NCI-H1417 treated with DMSO at 0.1 percent for 48 hours (cell line): ENCODE measurements at places on chromosomes 6 and 20.

DNA sequence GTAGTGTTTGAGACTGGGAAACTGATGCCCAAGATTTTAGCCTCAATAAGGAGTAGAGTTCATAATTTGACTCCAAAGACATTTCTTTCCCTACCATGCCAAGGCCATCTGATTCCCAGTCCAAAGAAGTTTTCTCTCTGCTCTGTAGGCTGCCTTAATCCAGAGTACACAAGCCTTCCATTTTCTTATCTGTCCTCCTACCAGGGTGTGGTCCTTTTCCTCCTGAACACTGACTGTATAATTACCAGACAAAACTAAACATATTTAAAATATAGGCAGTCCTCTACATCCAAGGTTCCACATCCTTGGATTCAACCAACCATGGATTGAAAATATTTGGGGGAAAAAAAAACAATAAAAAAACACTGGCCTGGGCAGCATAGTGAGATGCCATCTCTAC is 108.4 kb downstream of the SLC16A10 start:
- no peak for DNase-seq

GRCh38 chr6:17640477-17640917 is 40.4 kb downstream of the FAM8A1 start:
- no peak for DNase-seq

DNA sequence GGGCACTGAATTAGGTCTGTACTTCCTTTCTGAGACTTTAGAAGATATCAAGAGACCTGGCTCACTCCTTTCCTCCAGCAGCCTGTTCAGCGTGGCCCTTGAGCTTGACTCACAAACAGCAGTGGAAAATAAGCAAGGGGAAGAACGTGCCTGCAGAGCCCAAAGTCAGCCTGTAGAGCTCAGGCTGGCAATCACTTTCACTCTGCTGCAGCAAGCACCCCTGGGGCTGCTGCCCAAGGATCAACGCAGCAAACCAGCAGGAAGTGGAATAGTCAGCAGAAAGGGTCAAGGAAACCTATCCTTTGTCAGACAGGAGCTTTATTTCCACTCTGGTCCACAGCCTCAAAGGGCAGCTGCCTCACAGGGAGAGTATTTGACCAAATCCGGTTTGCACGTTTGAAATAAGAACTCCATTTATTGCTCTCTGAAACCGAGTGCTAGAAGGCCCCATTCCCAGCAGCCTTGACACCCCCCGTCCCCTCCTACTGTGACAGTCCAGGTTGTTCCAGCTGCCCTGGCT is 77.4 kb downstream of the PRDM1 start:
- no peak for DNase-seq

DNA sequence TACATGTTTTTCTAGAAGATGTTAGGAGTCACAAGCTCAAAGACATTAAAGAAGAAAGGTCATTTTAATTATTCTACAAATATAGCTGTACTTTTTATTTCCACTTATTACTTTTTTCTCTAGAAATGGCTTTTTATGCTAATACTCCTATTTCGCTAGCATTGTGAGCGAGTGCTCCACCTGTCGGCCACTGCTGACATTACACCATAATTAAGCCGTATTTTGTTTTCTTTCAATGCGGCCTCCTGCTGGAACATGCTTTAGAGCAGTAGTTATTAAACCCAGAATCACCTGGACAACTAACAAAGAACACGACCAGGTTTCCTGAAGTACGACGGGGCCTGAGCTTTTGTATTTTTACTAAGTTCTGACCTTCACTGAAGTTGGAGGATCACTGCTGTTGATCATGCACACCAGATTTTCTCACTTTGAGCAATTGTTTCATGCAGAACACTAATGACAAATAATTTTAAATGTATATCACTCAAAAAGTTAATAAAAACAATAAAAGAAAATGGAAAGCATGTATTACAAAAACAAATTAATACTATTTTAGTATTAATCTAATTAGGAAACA is 74.1 kb upstream of the PAK5 start:
- peak; percentile 28 for DNase-seq

GRCh38 chr20:63017076-63017825 is 10.5 kb upstream of the BHLHE23 start:
- no peak for DNase-seq

- no peak for DNase-seq
Measured at GRCh38 chr6:83867527-83868161, 8.2 kb downstream of the CYB5R4 start.

- no peak for DNase-seq
Measured at GRCh38 chr20:57076951-57077350, 189.5 kb downstream of the BMP7 start.

DNA sequence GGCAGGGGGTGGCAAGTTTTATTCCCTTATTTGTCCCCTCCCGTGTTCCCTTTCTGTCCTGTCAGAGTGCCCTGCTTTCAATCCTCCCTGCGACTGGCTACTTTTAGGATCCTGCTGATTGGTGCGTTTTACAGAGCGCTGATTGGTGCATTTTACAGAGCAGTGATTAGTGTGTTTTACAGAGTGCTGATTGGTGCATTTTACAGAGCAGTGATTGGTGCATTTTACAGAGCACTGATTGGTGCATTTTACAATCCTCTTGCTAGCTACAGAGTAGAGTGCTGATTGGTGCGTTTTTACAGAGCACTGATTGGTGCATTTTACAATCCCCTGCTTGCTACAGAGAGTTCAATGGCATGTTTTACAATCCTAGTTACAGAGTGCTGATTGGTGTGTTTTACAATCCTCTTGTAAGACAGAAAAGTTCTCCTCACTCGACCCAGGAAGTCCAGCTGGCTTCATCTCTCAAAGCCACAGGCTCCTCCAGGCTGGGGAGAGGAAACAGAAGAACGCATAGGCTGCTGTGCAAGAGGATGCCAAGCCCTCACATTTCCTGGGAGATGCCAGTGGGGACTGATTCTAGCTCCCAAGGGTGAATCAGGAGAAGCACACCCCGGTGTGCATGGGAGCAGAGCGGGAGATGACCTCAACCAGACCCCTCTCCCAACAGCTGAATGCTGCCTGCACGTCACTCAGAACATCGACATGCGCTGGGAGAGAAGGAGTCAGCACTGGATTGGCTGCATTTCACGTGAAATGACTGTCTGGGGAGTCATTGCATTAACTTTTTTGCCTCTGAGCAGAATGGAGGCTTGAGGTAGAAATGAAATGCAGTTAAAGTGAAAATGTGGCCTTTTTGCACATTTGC is 48.3 kb upstream of the SLC22A23 start:
- DNase-seq = no peak

GRCh38 chr6:148757944-148758480 is 11.2 kb downstream of the UST start:
- no peak for DNase-seq

GRCh38 chr6:340186-340955 is 48.1 kb downstream of the DUSP22 start:
- no peak for DNase-seq

GRCh38 chr6:74249658-74250057 is 553.7 kb downstream of the CD109 start:
- no peak for DNase-seq

- no peak for DNase-seq
Measured at GRCh38 chr6:44966449-44967092, 361.6 kb upstream of the RUNX2 start.

GRCh38 chr20:44642203-44643153 is 9.0 kb downstream of the ADA start:
- no peak for DNase-seq

DNA sequence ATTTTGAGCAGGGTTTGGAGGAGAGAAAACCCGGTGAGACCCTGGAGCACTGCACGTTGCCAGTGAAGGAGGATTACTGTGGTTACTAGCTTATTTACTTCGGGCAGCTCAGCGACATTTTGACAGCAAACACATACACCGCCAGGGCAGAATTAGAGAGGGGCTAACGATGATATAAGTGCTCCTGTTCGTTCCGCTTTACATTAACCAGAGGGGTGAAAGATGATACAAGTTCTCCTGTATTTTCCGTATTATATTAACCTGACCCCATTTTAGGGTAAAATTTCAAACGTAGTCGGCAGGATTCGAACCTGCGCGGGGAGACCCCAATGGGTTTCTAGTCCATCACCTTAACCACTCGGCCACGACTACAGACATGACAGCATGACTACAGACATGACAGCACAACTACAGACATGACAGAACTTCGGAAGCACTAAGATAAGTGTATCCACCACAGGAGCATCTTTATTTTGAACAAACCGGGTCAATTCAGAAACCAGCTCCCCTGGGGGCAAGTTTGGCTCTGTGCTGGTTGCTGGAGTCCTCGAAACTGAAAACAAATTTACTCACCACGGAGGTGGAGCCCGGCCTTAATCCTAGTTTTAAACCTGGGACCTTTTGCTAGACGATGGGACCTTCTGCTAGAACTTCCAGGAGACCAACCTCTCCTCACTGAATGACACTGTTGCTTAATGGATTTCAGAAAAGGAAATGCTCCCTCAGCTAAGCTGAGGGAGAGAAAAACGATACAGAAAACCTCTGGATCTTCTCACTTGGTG is 80.4 kb upstream of the ZNF184 start:
- DNase-seq = no peak

GRCh38 chr6:3867641-3868502 is 18.7 kb downstream of the FAM50B start:
- DNase-seq = no peak

DNA sequence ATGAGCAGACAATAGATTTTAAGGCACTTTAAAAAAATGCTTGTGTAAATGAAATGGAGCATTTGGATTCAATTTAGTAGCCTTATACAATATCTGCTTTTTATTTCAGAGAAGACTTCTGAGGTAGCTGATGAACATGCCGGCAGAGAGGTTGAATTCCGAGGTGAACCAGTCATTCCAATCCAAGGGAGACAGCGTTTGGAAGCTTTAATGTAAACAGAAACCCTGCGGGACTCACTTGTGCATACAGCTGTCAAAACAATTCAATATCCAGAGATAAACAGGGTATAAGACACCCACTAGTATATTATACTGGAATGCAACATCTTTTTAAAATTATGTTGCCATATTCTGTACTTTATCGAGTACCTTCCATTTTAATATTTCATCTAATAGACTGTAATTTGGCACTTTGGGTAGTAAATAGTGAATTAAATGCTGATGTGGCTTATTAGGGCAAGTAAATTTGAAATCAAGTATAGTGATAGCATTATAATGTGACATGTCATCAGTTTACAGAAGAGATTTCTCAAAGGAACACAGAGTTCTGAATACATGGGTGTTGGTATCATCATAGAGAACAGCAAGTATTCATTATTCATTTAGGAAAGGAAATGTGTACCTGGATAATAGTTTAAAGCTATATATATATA is 347.7 kb downstream of the PRKN start:
- DNase-seq = no peak

- DNase-seq = no peak
Measured at GRCh38 chr6:150083839-150084238, 14.9 kb upstream of the ULBP3 start.

GRCh38 chr6:129609635-129610034 is 100.3 kb downstream of the ARHGAP18 start:
- no peak for DNase-seq

DNA sequence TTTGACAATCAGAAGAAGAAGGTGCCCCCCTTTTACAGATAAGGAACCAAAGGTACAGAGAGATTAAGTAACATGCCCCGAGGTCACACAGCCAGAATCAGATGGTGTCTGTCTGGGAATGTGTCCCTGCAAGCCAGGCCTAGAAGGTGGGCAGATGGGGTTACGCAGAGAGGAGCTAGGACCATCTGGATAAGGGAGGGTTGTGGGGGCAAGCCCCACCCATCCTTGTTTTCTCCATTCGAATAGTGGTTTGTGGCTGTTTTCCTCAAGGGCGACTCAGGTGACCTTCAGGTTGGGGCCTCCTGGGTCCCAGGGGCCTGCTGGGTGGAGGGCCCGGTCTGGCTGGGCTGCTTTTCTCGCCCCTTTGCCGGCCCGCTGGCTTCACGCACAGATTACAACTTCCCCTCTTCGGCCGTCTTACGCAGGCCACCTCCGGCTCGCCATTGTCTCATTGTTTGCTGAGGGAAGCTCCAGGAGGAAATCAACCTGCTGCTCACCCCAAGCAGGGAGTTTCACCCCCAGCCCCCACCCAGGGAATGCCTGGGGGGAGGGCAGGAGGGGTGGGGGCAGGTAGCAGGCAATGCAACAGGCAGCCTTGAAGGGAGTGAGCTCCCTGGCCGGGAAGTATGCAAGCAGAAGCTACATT is 30.8 kb upstream of the CSNK2A1 start:
- no peak for DNase-seq

DNA sequence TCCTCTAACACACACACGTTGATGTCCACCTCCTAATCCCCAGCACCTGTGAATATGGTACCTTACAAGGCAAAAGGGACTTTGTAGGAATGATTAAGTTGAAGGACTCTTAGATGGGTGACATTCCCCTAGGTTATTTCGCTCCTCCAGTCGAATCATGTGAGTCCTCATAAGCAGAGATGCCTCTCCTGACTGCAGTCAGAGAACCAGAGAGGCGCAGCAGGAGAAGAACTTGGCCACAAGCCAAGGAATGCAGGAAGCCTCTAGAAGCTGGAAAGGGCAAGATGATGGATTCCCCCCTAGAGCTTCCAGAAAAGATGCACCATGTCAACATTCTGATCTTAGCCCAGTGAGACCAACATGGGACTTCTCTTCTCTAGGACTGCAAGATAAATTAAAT is 133.1 kb upstream of the PTPRT start:
- DNase-seq = no peak

GRCh38 chr20:2330090-2330695 is 34.4 kb downstream of the TGM3 start:
- DNase-seq = peak; percentile 84

DNA sequence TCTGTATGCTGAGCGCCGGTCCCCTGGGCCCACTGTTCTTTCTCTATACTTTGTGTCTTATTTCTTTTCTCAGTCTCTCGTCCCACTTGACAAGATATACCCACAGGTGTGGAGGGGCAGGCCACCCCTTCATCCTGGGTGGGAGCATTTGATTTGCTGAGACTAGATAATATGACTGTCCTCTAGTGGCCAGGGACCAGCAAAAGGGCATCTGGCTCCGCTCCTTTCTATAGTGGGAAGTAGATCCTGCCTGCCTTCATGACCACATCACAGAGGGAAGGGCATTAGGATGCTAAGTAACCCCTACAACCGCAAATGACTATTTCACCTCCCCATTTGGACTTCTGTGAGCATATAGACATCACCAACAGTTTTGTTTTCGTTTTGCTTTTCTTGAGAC is 64.5 kb downstream of the TRMT6 start:
- DNase-seq = no peak

DNA sequence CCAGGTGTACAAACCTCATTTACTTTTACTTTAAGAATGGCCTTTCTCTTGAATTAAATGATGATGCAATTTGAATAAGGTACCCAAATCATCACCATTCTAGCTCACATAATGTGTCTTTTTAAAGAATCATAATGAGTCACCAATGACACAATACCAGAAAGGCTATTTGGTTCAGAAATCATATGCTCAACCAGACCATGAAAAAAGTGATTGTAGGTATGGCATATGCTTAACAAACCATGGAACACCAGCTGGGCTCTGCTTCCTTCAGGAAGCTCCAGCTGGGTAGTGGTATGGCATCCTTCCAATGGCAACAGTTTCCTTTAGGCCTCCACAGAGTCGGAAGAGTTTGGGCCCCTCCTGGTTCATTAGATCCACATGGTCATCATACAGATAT is 128.2 kb downstream of the FRK start:
- DNase-seq = no peak
